ENCODE measurements at places on chromosomes 12 and 14.

GRCh38 chr12:42125388-42125767 lies 19.3 kb downstream of the GXYLT1 start:
- no peak for DNase-seq

- no peak for DNase-seq
These were observed 33.2 kb upstream of the FZD10 start for GRCh38 chr12:130128790-130129735.

DNA sequence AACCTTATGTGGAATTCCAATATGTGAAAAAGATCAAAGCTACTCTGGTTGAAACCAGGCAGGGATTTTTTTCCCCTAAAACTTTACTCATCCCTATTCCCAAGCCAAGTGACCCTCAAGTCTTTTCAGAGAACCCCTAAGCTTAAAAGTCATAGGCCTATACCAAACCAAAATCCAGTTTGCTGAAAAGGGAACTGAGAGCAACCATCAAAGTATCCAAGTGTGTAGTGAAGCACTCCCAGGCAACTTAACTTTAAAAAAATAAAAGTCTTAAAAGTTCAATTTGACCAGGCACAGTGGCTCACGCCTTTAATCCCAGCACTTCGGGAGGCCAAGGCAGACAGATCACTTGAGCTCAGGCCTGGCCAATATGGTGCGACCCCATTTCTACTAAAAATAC lies 101.2 kb upstream of the DAAM1 start:
- DNase-seq, result no peak

DNA sequence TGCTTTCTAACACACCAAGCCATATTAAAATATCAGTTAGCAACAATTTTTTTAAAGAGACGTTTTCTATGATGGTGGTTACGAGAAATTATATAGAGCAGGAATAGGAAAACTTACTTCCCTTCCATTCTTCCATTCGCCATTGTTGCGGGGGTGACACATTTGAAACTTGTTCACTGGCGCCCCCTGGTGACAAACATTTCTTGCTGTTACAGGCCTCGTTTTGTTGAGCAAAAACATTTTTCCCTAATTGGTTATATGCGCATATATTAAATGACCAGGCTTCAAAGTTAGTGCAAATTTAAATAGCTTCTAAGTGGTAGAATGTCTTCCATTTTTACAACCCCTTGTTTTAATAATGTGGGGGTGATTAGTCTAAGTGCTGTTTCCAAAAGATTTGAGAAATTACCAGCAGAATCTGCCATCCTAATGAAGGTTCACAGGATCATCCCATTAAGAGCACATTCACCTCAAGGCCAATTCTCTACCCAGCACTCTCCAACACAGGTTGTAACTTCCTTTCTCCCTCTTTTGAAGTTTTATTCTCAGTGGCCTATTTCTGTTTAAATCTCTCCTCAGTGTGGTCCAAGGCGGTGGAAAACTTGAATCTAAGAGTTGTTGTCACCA lies 1124.7 kb downstream of the FLRT2 start:
- no peak for DNase-seq

DNA sequence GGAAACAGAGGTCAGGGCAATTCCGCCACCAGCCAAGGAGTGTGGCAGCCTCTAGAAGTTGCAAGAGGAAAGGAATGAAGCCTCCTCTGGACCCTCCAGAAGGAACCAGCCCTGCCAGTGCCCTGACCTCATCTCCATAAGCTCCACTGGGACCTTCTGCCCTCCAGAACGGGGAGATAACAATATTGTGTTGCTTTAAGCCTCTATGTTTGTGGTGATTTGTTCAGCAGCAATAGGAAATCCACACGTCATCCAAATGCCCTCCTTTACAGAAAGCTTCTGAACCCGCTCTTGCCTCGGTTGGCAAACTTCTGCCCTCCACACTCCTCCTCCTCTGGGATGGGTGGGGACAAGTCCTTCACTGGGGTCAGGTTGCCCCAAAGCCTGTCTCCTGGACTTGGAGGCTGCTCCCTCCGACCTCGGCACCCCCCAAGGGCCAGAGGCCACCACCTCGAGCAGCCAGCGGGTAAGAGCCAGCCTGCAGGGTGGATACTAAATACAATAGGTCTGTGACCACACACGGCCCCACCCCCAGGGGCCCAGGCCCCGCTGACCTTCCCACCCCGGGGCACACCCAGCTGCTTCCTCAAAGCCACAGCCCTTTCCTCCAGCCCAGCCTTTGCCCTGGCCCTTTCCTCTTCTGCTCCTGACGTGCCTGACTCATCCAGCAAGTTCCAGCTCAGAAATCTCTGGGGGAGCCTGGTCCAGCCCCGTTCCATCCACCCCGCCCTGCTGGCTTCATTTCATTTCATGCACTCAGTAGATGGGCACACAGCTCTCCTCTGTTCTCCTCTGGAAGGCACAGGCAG lies 58.7 kb upstream of the NCOR2 start:
- DNase-seq, result no peak

DNA sequence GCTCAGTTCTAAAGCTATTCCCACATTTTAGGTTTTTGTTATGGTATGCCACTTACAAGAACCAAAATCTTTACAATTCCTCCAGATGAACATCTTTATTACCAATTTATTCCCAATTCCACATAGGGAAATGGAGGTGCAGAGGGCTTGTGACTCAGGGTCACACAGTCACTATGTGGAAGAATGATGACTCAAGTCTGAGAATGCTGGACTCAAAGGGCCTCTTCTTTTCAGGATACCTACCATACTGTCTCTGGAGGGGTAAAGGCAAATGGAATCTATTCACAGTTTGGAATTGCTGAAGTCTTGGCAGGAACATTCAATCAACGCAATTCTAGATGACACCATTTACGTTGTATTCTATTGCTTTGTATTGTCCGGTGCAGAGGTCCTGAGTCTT lies 48.2 kb upstream of the MANSC4 start:
- DNase-seq, result no peak

DNA sequence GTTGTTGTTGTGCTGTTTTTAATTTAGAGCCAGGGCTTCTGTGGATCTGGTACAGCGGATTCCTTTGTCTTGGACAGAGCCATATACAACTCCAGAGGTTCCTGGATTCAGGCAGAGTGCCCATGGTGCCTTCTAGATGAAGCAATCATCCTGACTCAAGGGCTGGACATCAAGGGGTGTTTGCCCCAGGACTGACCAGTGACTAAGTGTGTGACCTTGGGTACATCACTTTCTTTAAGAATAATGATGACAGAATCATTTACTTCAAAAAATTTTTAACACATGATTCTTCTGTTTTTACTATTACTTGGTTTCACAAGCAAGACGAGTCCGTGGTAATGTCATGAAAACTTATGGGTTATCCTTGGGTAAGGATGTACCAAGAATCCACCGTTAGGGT lies 397.3 kb downstream of the ZFP36L1 start:
- no peak for DNase-seq

DNA sequence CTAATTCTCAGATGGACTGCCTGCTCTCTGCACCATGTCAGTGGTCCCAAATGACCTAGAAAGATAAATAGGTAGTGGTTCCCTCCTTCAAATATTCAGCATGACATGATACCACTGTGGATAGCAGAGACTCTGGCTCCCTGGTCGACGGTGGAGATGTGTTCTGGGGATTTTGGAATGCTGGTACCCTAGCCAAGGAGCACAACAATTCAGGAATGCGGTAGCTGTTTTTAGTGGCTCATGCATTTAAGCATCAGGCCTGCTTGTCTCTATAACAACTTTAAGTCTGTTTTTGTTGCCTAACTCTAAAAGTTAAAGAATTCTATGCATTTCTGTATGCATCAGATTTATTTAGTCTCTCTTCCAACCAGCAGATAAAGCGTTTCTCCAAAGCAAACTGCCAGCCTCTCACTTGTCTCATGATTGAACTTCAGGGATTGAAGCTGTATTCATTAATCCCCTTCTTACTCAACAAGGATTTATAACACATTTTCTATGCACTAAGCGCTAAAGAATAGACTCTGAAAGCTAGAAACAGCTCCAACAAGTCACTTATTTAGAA lies 164.9 kb upstream of the BMP4 start:
- DNase-seq, result no peak

DNA sequence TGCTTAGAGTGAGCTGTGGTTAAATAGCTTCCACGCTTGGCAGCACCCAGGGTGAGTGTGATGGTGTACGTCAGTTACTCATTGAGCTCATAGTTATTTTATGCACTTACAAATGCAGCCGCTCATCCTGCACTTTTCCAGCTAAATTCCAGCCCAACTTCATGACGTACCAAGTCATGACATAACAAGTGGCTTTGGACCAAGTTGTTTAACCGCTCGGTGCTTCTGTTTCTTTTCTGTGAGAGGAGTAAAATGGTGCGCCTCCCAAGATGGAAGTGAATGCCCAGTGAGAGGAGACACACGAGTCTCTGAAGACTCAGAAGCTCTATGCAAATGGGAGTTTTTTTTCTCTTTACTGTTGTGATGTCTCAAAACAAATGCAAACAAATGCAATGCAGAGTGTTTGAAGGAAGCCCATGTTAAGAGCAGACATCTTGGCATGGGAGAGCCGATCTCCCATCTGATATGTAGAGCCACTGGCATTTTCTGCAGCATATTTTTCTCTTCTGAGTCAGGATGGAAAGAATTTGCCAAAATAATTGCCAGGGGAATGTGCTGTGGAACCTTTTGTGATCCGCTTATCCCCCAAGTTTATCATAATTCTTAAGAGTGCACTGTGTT lies 72.2 kb downstream of the FBXW8 start:
- no peak for DNase-seq

DNA sequence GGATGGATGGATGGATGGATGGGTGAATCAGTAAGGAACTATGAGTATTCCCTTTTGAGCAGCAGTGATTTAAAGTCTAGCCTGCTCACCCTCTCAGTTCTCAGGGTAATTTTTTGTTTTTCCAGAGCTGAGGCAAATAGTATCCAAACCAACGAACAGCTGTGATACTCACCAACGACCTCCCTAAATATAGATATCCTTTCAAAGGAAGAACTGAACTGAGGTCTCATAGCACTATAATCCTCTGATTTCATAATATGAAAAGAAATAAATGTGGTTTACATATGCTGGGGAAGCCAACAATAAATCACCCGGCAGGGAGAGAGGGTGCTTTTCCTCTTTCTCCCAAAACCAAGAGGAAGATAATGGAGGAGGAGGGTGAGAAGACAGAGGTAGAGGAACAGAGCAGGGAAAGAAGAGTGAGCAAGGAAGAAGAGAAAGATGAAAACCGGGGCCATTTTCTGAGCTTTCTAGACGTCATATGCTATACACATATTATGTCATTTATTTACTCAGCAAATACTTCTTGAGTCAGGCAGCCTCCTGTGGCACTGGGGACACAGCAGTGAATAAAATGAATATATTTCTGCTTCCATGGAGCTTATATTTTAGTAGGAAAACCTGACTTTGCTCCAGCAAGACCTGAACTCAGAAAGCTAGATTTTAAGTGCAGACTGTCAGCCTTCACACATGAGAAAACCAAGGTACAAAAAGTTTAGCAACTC lies 710.7 kb upstream of the TBX3 start:
- DNase-seq, result no peak

DNA sequence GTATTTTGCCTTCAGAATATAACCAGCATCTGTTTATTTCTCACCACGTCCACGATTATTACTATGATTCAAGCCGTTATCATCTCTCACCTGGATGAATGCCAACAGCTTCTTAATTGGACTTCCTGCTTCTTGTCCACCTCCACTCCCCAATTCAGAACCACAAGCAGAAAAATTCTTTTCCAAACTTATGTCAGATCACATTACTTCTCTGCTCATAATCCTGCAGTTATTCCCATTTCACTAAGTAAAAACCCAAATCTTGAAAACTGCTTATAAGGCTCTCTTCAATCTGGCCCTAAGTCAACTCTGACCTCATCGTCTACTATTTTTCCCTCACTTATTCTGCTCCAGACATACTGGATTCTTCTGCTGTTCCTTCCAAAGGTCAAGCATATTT lies 2.0 kb downstream of the CRY1 start:
- DNase-seq, result no peak

DNA sequence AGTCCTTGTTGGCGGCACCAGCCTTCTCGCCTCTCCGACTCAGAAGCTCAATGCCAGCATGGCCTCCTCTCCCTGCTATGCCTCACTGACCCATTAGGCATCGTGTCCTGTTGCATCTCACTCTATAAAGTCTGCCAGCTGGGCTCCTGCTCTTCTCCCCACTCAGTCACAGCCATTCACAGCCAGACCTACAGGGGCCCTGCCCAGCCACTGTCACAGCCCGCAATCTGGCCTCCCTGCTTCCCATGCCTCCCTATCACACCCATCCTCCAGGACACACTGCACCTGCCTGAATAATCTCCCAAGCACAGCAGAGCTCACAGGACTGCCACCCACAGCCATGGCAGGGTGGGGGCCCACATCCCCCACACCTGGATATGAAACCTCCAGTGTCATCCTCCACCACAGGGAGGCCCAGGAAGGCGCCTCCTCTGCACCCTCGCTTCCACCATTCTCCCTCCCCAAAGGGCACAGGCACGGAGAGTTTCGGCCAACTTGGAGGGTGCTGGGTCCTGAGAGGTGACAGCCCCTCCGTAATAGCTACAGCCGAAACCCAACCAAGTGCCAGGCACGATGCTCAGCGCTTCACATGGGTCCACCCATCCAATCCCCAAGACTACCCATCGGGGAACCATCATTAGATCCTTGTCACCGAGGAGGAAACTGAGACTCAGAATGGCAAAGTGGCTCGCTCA lies 370.3 kb downstream of the BCL11B start:
- DNase-seq, result no peak

GRCh38 chr12:129848876-129849275 lies 54.9 kb downstream of the TMEM132D start:
- no peak for DNase-seq

All from CD4-positive, alpha-beta T cell treated with Interleukin-6 at 100 ng/mL for 8 hours (primary cell).